ENCODE measurements at places on chromosomes 5 and 9.

DNA sequence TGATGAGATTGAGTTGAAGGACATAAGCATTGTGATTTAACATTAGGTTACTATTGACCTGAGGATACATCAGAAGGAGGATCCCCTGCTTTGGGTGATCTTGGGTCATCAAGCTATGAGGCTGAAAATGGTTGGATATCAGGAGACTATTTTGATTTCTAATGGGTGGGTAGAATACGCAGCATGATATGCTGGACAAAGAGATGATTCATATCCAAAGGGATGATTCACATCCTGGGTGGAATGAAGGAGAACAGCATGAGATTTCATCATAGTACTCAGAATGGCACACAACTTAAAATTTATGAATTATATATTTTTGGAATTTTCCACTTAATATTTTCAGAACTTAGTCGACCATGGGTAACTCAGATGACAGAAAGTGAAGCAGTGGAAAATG, 1759.5 kb upstream of the C9orf72 start:
- DNase-seq, result no peak

- DNase-seq, result no peak
Observed at GRCh38 chr5:92969781-92970237, 611.2 kb downstream of the NR2F1-AS1 start.

DNA sequence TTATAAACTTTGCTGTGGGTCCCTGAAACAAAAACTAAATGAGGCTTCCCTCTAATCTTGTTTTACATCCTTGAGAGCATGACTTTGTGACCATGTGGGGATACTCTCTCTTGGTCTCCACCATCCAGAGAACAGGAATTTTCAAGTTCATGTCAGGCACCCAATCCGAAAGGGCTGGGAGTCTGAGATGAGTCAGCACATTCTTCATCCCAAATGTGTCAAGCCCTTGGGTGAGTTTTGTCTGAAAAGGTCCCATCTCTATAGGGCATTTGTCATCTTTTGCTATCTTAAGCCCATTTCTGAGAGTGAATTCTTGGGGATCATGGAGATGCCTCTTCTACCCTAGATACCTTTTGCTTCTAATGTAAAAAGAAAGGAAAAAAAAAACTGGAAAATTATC, 26.9 kb upstream of the RAPGEF6 start:
- no peak for DNase-seq

- no peak for DNase-seq
Observed at GRCh38 chr5:54873691-54874090, 111.7 kb downstream of the ESM1 start.

- no peak for DNase-seq
Observed at GRCh38 chr9:26940779-26941178, 6.3 kb downstream of the PLAA start.

- no peak for DNase-seq
Observed at GRCh38 chr5:162227075-162227474, 159.5 kb downstream of the GABRG2 start.

DNA sequence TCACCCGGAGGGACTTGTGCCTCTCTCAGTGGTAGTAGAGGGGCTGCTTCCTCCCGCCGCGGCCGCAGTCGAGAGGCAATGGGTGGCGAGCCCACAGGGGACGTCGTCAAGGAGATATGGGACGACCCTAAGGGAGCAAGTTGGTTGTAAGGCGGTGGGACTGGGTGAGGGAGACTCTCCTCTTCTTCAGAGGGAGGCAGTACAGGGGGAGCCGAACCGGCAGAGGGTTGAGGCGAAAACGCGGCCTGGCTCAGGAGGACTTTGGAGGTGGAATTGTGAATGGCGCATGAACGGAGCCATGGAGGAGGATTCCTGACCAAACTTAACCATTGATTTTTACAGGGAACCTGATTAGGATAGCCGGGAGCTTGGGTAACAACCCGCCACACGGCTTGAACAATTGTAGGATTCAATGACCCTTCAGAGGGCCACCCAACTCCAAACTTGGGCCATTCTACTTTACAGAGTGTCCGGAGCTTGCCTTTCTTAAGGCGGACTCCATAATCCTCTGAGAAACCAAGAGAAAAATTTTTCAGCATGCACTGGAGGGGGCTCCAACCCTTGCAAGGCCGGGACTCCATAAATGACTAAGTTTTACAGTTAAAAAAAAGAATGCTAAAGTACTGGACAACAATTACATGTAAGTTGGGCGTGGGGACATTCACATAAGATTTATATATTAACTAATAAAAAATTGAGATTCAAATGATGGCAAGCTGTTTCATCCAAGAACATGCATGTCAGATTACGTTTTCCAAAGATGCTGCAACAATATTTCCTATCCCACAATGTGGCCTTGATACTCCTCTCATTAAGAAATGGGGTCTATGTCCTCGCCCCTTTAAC, 19.4 kb upstream of the RHOBTB3 start:
- no peak for DNase-seq

DNA sequence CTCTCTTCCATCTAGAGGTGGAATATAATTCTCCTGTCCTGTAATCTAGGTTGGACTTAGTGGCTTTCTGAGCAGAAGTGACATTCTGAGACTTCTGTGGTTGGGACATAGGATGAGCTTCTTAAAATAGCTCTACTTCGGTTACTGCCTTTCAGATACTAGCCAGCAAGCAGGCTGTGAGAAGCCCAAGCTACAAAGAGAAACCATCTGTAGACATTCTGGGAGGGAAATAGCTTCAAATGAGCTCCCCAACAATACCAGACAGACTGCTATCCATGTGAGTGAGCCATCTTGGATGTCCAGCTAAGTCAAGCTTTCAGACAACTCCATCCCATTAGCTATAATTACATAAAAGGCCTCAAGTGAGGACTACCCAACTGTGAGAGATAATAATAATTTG, 568.9 kb downstream of the DMRTA1 start:
- no peak for DNase-seq

- DNase-seq, result no peak
Observed at GRCh38 chr9:69324549-69325401, at the start of gene ENTREP1. Gene ENTREP1 (plus strand): TSS chr9:69325215. CDS start chr9:69325310, 95 bp downstream.

DNA sequence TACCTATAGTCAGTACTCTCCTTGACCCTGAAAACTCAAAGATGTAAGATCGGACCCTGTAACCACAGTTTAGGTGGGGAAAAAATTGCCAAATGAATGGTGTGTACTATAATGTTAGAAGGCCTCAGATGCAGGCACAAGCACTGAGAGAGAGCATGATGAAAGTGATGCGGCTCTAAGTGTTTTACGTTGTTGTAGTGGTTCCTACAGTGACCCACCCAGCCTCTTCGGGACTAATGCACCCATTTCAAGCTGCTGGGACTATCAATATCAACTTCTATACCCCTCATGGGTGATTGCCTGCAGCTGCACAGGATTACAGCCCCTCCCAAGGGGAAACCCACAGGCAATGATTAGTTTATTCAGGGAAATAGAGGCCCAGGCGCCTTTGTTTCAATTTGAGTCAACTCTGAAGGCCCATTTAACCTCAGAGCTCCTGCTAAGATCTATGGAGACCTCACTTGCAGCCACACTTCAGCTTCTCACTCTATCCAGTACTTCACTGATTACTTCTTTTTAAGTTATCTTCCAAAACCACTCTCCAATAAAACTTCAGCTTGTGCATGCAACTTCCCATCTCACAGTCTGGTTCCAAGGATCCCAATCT, 340.7 kb downstream of the NR2F1-AS1 start:
- DNase-seq, result no peak

GRCh38 chr5:40672425-40672824, 7.3 kb upstream of the PTGER4 start:
- no peak for DNase-seq

DNA sequence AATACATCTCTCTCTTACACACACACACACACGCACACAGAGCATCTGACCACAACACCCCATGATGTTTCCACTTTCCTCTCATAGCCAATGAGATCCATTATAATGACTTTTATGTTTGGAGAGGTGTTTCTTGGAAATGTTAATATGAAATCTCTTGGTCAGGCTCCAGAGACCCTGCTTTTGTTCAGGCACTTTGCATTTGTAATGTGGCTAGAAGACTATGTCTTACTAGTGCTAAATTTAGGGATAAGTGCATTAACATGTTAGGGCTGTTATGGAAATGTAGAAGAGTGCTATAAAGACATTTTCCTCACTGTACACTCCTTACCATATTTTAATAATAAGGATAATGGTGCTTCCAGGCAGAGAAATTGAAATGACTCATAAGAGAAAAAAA, 3.8 kb downstream of the CDH9 start:
- no peak for DNase-seq

DNA sequence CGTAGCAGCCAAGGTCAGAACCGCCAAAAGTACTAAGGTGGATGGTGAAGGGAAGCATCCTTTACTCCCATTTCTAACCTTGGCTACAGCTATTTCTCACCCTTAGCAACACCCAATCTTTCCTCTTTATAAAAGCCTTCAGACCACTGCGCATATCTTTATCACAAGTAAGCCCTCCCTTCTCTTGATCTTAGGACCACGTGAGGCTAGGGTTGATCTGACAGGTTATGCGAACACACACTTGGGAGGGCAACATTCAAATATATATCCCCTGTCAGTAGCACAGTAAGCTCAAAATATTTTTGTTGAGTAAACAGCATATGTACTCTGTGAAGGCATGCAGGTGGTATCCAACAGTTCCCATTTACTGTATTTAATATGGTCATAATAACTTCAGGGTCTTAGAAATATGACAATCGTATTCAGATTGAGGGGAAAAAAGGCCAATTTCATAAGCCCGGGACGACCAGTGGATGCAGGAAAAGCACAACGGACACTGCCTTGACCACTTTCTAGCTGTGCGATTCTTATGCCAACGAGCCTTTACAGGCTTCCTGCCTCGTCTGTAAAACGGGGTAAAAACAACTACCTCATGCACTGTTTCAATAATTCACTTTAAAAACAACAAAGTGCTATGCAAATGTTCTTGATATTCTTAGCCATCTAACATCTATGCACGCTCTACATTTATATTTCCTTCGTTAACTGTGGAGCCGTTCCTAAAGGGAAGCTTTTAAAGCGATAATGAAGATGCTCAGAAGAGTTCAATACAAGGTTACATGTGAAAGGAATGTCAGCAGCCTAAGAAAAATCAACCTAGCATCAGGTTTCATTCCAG, 1.3 kb downstream of the ARSB start:
- no peak for DNase-seq

DNA sequence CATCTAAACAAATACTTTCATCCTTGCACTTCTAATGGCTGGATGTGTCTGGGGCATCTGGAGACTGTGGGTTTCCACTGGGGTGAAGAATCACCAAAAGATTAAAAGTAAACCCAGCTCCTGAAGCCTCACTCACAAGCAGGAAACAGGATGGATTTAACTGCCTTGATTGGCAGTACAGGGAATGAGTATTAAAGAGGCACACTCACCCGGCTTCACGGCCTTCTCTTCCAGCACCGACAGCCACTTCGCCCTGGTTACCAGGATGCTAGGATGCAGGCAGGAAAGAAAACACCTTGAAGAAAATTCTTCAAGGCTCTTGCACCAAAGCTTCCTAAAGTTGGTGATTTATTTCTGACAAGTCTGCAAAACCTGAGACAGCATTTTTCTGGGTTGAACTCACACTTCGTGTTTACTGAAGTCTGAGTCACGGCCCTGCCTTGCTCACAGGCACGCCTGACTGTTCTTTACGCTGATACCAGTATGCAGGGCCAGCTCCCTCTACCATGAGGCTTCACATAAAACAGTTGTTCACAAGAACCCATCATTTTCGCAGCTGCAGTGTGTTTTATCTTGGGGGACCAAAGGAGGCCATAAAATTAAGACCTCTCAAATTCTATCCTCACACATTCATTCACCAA, 56.5 kb upstream of the ZNF354A start:
- no peak for DNase-seq

- no peak for DNase-seq
Observed at GRCh38 chr5:108830705-108831276, 83.1 kb downstream of the FER start.

GRCh38 chr5:64513492-64513891, 7.7 kb downstream of the RGS7BP start:
- no peak for DNase-seq

- no peak for DNase-seq
Observed at GRCh38 chr5:123811831-123812230, 299.9 kb downstream of the CSNK1G3 start.

All from activated gamma-delta T cell treated with Interleukin-2 at 50 U/mL for 16 hours (primary cell).